Fibroblast of skin of right biceps (primary cell): ENCODE measurements at places on chromosomes 2 and 18.

- DNase-seq: no peak
Measured at GRCh38 chr2:60837123-60837522, 44.3 kb upstream of the REL start.

GRCh38 chr18:59218018-59218417, 1.9 kb upstream of the GRP start:
- no peak for DNase-seq

- DNase-seq: no peak
Measured at GRCh38 chr18:28382215-28382879, 205.4 kb upstream of the CDH2 start.

- DNase-seq: peak; percentile 36
Measured at GRCh38 chr2:107276034-107276433, 390.1 kb upstream of the ST6GAL2 start.

DNA sequence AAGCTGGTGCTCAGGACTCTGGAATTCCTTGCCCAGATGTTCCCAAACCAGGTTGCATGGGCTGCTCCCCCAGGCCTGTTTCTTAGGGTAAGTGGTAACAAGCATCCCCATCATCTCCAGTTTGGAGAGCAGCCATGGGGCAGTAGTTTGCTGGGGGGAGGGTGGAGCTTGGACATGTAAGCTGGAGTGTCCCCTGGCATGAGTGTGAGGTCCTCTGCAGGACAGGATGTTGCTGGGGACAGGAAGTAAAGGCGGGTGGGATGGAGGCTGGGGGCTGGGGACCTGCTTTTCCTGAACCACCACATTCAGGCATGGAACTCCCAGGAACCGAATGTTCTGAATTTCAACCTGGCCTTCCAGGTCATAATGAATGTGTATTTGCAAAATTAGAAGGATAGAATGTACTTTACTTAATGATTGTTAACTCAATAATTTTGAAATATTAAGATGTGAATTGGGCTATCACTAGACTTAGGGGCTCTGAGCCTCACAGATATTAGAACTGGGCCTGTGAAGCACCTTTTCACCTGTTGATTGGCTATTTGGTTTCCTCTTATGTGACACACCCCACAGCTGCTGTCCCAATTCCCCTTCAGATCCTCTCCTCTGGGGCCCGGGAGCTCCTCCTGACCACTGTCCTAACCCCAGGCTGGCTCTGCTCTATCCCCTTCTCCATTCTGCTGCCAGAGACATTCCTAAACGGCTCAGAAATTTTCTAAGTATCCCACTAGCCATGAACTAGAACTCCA, 66.4 kb upstream of the EPAS1 start:
- DNase-seq: no peak

DNA sequence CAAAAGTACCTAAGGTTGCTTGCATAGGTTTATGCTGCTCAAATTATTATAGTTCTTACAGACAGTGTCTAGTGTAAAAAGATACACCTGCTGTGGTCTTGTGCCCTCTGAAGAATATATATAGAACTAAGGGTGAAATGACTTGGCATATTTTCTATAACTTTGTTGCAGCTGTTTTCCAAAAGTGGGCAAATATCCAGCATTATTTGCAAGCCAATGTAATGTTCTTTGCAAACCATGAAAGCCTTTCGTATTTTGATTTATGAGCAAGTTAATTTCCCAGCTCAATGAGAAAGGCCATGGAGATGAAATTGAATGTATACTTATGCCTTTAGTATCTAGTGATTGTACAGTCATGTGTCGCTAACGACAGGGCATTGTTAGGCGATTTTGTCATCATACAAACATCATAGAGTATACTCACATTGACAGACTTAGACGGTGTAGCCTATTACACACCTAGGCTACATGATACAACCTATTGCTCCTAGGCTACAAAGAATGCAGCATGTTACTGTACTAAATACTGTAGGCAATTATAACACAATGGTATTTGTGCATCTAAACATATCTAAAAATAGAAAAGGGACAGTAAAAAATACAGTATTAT, 116.3 kb downstream of the PLCL1 start:
- DNase-seq: no peak

DNA sequence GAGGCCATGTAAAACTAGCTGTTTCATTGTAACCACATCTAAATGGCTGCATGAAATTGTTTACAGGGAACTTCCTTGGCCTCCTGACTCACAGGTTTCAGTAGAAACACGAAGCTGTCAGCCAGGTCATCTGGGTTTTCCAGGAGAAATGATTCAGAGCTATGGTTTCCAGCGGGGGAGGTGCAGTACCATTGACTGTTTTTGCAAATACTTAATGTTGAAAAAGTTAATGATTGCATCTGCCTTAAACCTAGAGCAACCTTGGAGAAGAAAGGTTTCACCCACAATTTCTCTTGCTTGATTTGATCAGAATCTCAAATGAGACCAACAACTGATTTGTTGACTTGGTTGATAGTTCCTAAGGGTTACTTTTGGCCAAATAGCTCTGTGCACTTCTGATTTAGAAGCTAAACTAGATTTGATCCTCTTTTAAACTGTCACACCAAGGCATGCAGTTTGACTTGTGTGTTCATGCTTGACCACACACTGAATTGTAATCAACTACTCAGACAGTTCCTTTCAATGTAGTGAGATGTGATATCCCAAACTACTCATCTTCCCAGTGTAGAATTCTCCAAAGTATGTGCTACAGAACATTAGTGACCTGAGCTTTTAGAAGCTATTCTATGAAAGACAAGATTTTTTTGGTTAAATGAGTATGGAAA, 193.5 kb upstream of the CHST9 start:
- DNase-seq: peak; percentile 84

- no peak for DNase-seq
Measured at GRCh38 chr2:62653582-62654422, 51.7 kb upstream of the EHBP1 start.

GRCh38 chr2:235533198-235533597, 39.4 kb downstream of the AGAP1 start:
- peak; percentile 19 for DNase-seq

DNA sequence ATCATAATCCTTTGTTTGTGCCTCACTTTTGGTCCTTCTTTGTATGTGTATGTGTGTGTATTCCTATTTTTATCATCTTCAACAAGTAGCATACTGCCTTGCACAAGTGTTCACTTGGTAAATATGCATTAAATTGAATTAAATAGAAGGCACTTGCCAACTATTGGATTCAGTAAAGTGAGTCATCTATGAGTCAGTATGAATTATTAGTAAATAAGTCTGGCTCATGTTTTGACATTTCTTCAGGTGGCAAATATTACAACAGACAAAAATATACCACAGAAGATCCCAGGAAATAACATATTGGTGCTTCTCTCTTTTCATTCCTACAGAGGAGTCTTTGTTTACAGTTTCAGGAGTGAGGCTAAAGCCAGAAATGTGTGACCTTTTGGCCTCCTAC, 84.1 kb downstream of the CDK15 start:
- DNase-seq: peak; percentile 42

DNA sequence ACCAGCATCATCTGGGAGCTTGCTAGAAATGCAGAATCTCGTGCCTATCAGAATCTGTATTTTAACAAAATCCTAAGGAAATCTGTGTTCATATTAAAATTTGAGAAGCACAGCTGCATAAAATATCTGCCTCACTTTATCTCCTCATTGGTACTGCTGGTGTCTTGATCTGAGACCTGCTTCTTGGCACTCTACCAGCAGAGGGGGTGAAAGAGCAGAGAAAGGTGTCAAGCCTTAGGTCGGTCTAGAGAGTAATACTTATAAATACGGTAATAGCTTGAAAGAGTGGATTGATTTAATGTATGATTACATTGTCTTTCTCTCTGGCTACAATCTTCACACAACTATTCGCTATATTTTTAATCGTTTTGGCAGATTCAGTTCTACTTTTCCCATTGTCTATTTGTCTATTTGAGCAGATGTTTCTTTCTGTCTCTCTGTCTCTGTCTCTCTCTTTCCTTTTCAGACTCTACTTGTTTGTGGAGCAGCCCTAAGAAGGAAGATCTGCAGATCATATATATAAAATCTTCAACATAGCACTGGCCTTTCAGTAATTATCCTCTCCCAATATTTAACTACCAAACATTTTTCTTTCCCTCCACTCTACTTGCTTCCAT, 1.7 kb upstream of the GCG start:
- DNase-seq: peak; percentile 61

GRCh38 chr2:196337208-196337953, 166.0 kb upstream of the STK17B start:
- DNase-seq: peak; percentile 51

GRCh38 chr2:11688222-11689069, 18.5 kb upstream of the NTSR2 start:
- DNase-seq: peak; percentile 74

DNA sequence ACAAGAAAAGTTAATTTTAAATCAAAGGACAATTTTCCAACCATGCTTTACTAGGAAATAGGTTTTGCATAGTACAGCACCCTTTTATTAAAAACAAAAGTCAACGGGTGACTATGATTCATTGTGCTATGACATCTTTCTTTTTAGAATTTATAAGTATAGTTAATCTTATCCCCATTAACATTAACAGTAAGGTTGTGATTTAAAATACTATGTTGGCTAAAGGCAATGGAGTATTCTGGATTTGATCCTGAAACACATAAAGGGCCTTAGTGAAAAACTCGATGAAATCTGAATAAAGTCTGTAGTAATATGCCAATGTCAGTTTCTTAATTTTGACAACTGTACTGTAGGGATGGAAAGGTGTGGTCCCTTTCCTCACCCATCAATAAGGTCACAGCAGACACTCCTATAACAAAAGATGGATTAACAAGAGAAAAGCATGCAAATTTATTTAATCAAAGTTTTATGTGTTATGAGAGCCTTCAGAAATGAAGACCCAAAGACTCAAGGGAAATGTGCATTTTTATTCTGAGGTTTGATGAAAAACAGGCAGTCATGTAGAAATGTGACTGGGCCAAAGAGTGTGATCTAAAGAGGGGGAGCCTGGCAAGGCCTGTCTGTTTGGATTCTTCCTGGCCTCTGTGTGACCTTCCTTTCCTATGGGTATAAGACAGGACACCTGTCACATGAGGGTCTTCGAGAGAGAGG, 731.4 kb downstream of the TSN start:
- DNase-seq: no peak

DNA sequence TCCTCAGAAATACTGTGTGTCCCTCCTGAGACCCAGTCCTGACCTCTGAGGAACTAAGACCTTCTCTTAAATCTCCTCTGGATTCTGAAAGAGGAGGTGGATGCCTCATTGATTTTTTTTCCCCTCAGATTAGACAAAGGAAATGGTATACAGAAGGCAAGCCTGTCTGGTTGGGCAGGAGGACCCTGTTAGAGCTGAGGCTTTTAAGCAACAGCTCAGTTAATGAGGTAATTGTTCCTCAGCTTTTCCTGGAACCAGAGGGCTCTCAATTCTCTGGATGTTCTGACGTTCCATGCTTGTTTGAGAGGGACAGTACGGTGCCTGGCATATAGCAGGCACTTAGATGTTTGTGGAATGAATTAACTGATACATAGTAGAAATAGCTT, 61.7 kb upstream of the MCFD2 start:
- DNase-seq: no peak

DNA sequence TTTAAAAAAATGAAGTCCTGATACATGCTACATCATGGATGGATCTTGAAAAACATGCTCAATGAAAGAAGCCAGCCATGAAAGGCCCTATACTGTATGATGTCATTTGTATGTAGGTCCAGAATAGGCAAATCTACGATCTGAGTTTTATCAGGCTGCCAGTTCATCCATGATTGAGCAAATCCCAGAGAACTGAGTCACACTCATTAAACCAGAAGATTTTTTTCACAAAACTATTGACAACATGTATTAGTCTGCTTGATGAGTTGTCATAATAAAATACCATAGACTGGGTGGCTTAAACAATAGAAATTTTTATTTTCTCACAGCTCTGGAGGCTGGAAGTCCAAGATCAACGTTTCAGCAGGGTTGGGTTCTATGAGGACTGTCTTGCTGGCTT, 130.7 kb downstream of the MREG start:
- DNase-seq: peak; percentile 78
